SK-N-DZ (cell line): ENCODE measurements at places on chromosomes 7 and 10.

GRCh38 chr10:86283466-86284287, 82.9 kb downstream of the GRID1 start:
- DNase-seq = no peak

- DNase-seq = no peak
Observed at GRCh38 chr7:158244430-158244829, 343.2 kb downstream of the PTPRN2 start.

DNA sequence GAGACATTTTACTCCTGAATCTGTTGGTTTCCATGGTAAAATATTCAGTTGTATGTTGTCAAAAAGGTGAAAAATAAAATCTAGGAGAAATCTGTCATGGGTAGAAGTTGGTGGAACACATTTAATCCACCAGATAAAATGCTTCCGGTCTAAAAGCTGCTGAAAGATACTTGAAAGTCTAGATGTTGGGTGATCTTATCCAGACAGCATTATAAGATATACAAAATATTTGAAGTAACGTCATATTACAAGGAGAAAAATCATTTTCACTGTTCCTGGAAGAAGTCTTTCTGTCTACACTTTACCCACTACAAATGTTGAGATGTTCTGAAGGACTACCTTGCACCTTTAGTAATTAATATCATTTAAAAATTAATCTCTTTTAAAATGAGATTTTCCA, 40.9 kb downstream of the CALD1 start:
- no peak for DNase-seq

GRCh38 chr7:89761173-89761572, 393.1 kb upstream of the STEAP1 start:
- no peak for DNase-seq

GRCh38 chr7:129853661-129854268, 99.0 kb downstream of the UBE2H start:
- DNase-seq = no peak

- no peak for DNase-seq
Observed at GRCh38 chr10:127720142-127720541, 16.8 kb upstream of the FOXI2 start.

DNA sequence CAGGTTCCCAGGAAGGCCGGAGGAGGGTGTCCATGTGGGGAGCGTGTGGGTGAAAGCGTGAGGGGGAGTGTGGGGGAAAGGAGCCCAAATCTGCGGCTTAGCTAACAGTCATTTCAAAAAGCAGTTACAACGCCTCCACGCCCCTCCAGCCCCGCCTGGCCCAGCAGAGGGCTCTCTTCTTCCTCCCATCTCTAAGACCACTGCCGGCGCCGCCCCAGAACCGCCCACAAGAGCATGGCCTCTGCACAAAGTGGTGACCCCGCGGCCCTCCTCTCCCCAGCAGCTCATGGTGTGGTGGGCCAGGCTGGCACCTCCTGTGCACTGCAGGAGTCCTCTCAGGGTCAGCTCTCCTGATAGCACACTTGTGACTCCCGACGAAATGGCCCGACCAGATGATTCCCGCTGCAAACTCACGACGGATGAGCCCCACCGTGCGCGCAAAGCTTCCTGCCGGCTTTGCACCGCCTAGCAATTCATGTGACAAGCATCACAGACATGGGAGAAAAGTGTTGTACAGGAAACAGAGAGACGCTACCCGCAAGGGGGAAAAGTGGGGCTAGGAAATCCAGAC, 12.4 kb upstream of the HUS1 start:
- peak; percentile 38 for DNase-seq

DNA sequence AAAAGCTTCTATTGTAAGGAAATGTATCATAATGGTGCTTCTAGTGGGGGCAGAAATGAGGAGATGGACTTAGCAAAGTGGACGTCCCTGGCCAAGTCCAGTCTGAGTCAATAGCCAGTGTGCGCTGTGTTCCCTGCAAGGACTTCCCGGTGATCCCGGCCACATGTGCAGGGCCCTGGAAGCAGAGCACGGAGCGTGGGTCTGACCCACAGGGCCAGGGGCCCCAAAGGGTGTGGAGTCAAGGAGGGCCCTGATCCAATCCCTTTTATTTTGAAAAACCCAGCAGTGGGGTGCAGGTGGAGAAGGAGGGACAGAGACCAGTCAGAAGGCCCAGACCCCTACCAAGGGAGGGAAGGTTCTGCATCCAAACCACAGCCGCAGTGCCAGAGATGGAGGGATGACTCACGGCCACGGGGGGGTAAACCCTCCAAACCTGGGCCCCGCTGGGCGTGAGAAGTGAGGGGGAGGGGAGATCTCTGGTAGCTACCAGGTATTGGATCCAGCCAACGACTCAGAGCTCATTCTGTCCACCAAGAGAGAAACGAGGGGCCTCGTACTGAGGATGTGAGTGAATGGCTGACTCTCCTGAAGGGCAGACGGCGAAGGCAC, 57.2 kb upstream of the VIPR2 start:
- no peak for DNase-seq

GRCh38 chr7:150719960-150720891, 3.8 kb downstream of the GIMAP1 start:
- DNase-seq = no peak

DNA sequence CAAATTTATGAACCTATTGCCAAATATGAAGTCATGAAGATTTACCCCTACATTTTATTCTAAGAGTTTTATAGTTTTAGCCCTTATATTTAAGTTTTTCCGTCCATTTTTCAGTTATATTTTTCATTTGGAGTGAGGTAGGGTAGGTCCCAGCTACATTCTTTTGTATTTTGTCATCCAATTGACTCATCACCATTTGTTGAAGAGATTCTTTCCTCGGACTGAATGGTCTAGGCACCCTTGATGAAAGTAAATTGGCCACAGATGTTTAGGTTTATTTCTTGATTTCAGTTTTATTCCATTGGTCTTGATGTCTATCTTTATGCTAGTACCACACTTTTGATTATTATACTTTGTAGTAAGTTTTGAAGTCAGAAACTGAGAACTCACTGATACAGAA, 22.7 kb downstream of the CYP2C19 start:
- DNase-seq = no peak

DNA sequence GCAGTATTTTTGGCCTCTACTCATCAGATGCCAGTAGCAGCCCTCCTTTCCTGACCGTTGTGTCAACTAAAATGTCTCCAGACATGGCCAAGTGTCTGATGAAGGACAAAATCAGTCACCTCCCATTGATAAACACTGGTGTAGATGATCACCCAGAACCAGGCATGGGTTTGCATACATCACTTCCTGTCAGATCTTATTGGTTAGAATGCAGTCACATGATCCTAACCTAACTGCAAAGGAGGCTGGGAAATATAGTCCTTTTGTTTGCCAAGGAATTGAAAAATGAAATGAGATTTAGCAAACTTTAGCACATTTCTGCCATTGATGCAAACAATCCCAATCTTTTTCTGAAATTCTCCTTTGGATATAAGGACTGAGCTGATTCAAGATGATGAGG, 141.4 kb downstream of the BUB3 start:
- no peak for DNase-seq

DNA sequence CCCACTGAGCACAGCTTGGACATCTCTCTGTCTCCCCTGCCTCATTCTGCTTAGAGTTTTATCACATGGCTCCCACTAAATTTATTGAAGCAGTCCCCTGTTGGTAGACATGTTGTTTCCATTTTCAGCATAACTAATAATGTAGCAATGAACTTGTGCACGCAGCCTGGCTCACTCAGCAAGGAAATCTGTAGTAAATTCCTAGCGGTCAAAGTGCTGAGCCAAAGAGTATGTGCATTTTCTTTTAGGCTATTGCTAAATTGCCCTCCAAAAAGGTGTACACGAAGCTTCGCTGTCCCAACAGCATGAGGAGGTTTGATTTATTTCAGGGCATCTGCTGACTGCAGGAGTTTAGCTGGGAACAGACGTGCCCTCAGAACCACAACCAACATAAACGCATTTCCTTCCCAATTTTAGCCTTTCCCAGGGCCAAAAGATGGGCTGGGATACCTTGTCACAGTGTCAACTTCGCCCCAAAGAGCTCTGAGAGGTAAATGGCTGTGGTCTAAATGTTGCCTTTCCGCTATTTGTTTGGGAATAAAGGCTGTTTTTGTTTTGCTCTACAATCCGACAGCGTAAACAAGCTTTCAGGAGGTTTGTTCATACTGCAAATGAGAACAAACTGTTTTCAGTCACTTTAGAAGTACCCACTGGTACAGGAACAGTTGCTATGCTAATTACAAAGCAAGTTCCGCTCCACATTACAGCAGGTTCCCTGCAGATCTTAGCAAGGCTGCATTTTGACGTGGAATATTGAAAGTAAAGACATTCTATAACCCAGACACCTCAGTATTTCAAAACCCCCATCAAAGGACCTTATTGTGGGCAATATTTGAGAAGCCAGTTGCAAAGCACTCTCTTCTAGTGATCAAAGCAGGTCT, 16.8 kb downstream of the VSIR start:
- no peak for DNase-seq

- no peak for DNase-seq
Observed at GRCh38 chr10:11563936-11564335, 47.5 kb downstream of the USP6NL start.

DNA sequence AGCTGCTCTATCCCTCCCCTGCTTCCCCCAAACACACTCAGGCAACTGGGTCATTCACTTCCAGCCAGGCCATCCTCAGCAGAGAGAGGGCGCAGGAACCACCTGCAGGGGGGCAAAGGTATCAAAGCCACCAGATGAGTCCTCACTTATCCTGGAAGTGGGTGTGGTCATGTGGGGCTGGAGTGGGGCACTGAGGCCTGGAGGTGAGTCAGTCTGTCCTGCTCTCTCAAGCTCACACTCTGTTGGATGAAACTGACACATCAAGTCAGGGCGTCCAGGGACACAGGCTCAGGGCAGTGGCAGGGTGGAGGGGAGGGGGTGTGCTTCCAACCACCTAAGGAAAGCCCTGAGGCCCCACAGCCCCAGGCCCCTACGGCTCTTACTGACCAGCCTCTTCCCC, 8.0 kb upstream of the ELFN1 start:
- no peak for DNase-seq

GRCh38 chr7:98119256-98119918, 12.7 kb downstream of the LMTK2 start:
- DNase-seq = no peak

DNA sequence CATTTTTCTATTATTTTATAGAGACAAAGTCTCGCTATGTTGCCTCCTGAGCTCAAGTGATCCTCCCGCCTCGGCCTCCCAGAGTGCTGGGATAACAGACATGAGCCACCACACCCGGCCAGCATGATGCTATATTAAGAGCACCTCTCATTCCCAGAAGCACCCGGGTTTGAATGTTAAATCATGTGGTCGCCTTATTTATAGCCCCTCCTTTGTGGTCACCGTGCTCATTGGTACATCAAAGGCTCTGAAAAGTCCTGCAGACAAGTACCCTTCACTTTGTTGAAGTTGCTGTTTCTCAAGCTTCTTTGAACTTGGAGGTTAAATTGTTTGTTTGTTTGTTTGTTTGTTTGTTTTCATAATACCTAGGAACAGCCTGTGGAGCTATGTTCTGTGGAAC, 40.0 kb downstream of the CLIP2 start:
- no peak for DNase-seq

- DNase-seq = no peak
Observed at GRCh38 chr7:102096012-102096332, 190.7 kb upstream of the SH2B2 start.

GRCh38 chr10:30580676-30581075, 48.9 kb downstream of the LYZL2 start:
- DNase-seq = peak; percentile 9

DNA sequence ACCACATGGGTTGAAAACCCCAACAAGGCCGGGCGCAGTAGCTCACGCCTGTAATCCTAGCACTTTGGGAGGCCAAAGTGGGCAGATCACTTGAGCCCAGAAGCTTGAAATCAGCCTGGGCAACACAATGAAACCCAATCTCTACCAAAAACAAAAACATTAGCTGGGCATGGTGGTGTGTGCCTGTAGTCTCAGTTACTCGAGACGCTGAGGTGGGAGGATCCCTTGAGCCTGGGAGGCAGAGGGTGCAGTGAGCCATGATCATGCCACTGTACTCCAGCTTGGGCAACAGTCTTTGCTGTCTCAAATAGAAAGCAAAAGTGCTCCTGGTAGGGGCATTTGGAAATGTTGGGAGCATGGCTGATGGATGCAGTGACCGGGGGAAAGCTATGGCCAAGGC, 209.6 kb upstream of the PLXNA4 start:
- no peak for DNase-seq

DNA sequence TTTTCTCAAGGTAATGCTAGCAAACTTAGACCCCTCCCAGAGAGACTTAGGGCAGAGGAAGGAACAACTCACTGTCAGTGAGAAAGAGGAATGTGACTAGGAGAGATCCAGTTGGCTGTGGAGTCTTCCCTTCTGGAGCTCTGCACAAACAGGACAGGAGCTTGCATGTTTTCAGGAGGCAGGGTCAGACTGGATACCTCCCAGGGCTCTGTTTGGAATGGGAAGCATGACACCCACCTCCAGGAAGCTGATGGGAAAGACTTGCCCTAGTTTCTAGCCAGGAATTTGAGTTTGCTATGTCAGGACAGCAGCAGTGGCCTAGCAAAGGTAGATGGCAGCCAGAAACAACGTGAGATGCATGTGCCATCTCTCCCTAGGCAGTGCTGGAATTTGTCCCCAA, 40.6 kb downstream of the GHRHR start:
- DNase-seq = no peak

GRCh38 chr7:143199040-143199439, 15.8 kb downstream of the TAS2R39 start:
- no peak for DNase-seq

DNA sequence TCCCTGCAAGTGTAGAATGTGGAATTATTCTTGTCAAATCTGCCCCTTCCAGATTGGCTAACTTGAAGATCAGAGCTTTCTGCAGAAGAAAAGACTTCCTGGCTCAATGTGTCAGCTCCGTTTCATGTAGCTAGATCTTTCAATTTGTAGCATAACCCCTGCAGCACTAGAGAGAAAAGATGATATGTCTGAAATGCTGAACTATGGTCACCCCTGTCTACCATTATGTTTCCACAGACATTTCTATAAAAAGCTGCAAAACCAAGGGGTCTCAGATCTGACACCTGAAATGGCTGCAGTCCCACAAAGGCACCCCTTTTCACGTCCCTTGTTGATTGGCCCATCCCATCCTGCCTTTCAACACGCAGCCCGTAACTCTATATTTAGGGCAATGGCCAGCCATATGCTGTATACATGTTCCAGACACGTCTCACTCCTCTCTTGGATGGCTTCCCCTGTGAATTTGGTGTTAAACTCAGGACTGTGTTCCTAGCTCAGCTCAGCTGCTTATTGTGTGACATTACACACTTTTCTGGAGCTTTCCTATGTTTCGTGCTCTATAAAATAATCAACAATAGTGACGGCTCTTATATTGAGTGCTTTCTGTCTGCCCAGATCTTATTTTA, 648.6 kb upstream of the CELF2 start:
- no peak for DNase-seq

DNA sequence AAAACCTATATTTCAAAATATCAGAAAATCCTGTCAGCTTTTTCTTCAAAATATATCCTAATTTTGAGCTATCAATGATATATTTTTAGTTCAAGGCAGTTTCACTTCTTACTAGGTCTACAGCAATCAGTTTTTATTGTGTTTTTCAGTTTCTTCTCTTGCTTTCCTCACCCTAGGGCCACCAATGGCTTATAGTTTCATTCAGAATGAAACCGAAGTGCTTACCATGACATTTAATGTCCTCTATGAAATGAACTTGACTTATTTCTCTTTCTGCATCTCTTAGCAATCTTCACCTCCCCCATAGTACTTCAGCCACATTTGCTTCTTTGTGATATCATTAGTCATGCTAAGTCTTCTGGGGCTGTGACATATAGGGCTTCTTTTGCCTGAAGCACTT, 100.3 kb downstream of the ARL5B start:
- DNase-seq = no peak

GRCh38 chr10:76071653-76072365, 640.4 kb downstream of the LRMDA start:
- no peak for DNase-seq

- no peak for DNase-seq
Observed at GRCh38 chr10:132946806-132947546, 4.6 kb upstream of the CFAP46 start.
